Kasumi-1 (cell line): ENCODE measurements at places on chromosomes 5 and 9.
A peak's percentile ranks its signal among the peaks of the same experiment; 100 is the strongest.

DNA sequence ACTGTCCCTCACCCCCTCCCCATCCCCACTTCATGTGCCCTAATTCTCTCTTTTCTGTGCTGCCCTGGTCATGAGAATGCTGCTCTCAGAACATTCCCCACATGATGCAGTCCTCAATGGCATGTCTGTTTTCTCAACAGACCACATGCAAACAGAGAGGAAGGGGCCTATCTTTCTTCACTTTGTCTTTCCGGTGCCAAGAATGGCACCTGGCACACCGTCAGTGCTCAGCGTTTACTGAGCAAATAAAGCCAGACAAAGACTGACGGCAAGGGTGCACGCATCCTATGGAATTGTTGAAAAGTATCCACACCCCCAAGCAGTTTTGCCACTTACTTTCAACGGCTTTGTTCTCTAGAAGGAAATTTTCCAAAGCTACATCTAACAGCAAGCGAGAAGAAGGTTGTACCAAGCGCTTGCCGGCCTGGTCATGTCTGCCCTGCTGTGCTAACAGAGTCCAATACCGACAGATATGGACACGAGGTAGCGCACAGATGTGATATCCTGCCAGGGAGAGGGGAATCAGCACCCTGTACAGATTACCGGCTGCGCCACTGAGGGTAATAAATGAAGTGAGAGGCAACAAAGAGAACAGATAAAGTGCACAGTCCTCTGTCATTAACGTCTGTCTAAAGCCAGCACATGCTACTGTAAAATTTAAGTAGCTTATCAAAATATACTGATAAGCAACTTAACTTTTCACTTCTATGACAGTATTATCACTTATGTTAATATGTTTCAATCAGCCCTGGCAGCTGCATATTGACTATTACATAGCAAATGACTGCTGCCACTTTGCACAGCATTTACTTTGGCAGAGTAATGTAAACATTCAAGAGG, 251.7 kb downstream of the DENND1A start:
- no peak for DNase-seq

DNA sequence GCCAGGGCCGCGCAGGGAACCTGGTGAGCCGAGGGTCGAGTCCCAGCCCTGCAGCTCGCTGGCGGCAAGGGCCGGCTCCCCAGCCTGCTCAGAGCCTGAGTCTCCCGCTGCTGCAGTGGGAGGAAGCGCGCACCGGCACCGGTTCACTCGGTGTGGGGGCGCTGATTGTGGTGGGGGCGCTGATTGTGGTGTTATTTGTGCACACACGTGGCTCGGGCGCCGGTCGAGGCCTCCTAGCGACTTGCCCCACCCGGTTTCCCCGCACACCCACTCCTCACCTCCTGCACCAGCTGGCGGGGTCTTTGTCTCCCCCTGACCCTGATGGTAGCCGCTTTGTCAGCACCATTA, 266.7 kb downstream of the NSG2 start:
- no peak for DNase-seq

- DNase-seq, result no peak
Measured at GRCh38 chr9:128528445-128529160, 23.8 kb upstream of the SPTAN1 start.

DNA sequence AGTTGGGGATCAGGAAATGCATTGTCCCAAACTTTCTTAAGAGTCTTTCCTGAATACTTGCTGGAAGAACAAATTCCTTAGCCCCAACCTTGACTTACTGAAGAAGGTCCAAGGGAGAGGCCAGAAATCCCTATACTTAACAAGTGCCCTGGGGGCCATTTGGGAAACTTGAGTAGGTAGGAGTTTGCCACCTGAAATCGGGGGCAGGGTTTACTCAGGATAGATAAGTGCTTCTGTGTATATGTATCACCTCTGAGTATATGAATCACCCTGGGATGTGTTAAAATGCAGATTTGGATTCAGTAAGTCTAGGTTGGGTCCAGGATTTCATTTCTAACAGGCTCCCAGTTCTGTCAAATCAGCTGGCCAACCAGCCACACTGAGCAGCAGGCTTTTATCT, 47.9 kb upstream of the MYO10 start:
- no peak for DNase-seq

DNA sequence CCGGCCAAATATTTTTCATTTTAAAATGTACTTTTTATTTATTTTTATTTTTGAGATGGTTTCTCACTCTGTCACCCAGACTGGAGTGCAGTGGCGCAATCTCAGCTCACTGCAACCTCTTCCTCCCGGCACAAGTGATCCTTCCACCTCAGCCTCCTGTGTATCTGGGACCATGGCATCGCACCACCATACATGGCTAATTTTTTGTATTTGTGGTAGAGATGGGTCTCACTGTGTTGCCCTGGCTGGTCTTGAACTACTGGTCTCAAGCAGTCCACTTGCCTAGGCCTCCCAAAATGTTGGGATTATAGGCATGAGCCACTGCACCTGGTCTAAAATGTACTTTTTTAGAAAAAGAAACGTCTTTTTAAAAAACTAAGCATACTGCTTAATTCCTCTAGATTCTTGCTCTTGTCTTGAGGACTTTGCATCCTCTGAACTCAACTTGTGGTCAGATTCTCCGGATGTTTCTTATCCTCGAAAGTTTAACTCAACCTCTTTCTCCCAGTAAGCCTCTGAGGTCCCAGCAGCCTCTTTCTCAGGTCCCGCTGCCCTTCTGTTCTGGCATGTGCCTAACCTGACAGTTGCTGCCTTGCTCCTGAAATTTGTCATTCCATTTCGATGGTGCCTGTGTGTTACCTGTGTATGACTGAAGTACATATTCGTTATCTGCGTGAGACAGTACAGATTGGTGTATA, 63.0 kb downstream of the TRIO start:
- peak; percentile 61 for DNase-seq

DNA sequence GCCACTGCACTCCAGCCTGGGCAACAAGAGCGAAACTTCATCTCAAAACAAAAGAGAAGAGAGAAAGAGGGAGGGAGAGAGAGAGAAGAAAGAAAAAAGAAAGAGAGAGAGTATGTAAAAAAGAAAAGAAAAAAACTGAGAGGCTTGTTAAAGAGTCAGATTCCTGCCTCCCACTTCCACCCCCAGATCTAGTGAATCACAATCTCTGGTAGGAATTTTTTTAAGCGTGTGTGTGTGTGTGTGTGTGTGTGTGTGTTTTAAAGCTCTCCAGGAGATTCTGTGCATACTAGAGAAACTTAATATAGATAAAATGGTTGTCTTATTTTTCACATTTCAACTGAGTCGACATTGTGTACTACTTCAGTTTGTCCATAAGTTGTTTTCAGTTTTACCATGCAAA, 32.0 kb downstream of the SAR1B start:
- no peak for DNase-seq

- no peak for DNase-seq
Measured at GRCh38 chr5:32780508-32780919, 69.4 kb downstream of the NPR3 start.

DNA sequence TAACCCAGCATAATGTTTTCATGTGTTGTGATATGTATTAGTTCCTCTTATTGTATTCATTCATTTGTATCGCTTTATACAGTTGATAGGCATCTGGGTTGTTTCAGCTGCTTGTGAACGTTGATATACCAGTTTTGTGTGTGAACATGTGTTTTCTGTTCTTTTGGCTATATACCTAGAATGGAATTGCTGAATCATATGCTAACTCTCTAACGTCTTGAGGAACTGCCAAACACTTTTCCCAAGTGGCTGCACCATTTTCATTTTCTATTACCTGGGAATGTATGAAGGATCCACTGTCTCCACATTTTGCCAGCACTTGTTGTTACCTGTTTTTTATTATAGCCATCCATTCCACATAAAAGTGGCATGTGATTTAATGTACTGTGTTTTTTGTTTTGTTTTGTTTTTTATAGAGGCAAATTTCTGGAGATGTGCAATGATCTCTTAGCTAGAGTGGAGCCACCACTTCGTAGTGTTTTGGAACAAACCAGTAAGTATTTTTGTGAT, 34.6 kb downstream of the HSPA4 start:
- DNase-seq, result no peak

- DNase-seq, result no peak
Measured at GRCh38 chr5:117095346-117096332, 521.0 kb upstream of the SEMA6A start.

- DNase-seq, result no peak
Measured at GRCh38 chr9:127572961-127573721, 38.9 kb upstream of the STXBP1 start.

DNA sequence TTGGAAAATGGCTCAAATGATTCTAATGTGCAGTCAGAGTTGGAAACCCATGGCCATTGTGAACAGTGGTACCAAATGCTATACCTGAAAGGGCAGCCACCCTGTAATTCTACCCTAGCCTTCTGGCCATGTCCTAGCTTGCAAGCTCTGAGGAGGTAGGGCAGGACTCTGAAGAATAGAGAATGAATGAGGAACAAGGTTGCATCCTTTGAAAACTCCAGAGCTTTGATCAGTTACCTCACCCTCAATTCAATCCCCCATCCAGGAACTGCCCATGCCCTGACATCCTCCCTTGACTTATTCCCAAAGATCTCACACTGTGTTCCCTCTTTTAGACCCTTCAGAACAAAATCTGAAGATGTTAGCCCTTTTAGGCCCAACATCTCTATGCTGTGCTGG, 17.8 kb upstream of the ERMP1 start:
- no peak for DNase-seq

DNA sequence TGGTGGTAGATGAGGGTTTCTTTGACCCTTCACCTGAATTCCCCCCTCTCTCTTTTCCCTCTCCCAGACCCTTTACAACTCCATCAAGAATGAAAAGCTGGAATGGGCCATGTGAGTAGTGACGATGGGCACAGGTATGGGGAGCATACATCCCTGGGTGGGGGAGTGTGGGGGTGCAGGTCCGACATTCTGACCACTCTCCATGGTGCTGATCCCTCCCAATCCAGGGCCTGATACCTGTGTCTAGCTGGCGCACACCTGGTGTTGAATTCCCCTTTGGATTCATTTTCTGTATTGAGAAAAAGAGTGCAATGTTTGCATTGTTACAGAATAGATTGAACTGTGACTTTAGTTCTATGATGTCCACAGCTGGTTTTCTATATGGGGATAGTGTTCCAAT, 40.0 kb downstream of the PSD2 start:
- DNase-seq, result no peak

- DNase-seq, result no peak
Measured at GRCh38 chr5:78178356-78178755, 116.1 kb downstream of the AP3B1 start.

GRCh38 chr9:105047742-105048041, 119.7 kb upstream of the ABCA1 start:
- DNase-seq, result no peak

DNA sequence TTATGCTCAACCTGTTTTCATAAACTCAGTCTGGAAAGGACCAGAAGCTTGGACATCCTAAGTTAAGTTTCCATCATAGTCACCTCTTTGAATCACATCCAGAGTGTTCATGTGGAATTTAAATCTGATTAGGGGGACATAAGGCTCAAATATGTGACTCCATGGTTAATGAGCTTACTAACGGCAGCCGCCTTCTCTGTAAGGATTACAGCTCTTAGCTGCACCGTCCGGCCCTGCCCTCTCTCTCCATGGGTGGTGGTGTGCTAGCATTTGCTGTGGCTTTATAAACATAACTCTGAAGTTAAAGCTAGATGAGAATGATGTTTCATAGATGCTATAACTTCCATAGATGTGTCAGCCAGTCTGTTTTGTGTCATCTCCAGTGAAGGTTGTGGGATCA, 156.5 kb downstream of the TRIO start:
- DNase-seq, result no peak

DNA sequence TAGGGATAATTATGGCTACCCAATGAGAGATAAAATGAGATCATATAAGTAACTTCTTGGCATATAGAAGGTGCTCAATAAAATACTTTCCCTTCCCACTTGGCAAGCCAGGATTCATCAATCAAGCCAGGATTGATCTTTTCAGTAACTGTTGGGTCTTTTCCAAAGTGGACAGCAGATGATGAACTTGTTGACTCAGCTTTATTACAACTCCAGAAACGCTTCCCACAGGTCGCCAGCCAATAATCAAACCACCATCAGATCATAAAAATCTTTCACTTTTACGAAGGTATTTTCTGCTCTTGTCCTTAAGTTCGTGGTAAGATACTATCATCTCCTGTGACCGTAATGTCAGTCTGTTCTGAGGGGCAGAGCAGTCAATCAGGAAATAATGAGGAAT, 39.8 kb upstream of the WHRN start:
- no peak for DNase-seq

- peak; percentile 69 for DNase-seq
Measured at GRCh38 chr5:6365977-6366590, 12.3 kb downstream of the MED10 start.

GRCh38 chr9:10062629-10063395, 550.0 kb downstream of the PTPRD start:
- DNase-seq, result no peak

GRCh38 chr5:67878933-67879332, 336.6 kb upstream of the PIK3R1 start:
- DNase-seq, result no peak

DNA sequence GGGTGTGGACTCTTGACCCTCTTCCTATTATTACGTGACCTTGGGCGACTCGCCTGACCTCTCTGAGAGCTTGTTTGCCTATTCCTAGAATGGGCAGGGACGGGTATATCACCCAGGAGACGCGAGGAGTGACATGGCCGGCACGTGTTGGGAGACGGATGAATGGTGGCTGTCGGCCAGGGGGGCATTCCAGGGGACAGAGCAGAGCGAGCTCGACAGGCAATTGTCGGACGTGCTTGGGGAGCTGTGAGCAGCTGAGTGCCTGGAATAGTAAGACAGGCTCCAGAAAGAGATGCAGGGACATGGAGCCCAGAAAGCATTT, 29.3 kb upstream of the UNC5A start:
- no peak for DNase-seq

DNA sequence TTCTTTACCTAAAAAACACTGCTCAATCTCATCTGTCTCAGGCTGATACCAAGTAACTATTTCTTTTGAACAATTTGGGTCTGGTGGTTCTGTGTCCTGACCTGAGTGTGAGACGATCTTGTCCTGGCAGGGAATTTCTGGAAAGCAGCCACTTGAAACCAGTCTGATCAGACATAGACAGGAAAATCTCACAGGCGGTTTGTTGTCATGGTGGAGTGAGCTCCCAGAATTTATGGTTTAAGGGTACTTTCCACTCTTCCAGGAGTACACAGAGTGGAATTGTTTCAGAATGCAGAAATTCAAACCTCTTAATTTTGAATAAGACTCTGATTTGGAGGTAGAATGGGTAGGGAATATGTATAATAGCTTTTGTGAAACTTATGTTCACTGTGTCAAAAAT, 268.2 kb downstream of the ISL1 start:
- no peak for DNase-seq

DNA sequence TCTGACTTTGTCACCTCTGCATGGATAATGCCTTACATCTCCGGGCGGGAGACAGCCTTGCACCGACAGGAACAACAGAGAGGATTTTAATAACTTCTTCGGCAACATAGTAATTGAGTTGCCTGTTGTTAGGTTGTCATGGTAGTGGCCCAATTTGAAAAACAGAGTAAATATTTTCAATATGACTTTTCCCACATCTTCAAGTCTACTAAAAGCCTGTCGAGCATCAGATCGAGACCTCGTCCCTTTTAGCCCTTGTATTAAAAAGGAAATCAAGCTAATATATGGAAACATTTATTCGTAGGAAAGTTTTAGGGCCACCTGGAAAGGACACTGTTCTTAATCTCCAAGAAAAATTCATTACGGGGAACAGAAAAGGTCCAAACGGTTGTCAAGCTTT, 70.8 kb upstream of the FCN2 start:
- DNase-seq, result no peak

GRCh38 chr5:96033116-96033515, 71.5 kb upstream of the ELL2 start:
- no peak for DNase-seq

GRCh38 chr9:125088752-125089151, 54.6 kb downstream of the SCAI start:
- no peak for DNase-seq

GRCh38 chr9:38342532-38342931, 50.0 kb upstream of the ALDH1B1 start:
- no peak for DNase-seq
